A673 (cell line): ENCODE measurements at places on chromosomes 5 and 9. TPM values are rescaled to one million over a fixed set of nuclear protein-coding genes. Genes with fewer than 3 reads are reported as not detected.

DNA sequence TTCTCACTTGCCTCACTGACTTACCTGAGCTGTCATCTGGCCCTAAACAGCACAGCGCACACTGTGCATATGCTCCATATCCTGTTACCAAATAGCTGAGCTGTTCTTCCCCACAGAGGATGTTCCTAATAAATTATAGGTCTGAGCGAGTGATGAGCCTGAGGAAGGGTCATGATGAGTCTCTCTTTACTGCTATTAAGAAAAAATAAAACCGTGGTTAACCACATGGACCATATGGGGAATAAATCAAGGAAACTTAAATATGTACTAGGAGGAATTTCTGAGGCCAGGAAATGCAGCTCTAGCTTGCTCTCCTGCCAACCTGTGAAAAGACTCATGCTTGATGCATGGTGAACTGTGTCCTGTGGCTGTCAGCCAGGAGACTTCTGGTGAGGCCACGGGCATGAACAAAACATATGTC lies 424.8 kb upstream of the DMAC1 start:
- no peak overlapping the region for H3K4me3 ChIP-seq
- no peaks in the 10 kb centered on the region for H3K27me3 ChIP-seq
- no peak for DNase-seq
- no peak overlapping the region for H3K27ac ChIP-seq
- no peaks in the 10 kb centered on the region for H3K36me3 ChIP-seq
- H3K4me1 ChIP-seq = no peaks in the 10 kb centered on the region

Gene INSL6
- total RNA-seq = not detected in 2 replicates

GRCh38 chr9:127541865-127542264 lies 70.2 kb upstream of the STXBP1 start:
- H3K27ac ChIP-seq = peak overlapping the region; percentile 37
- DNase-seq = no peak
- no peaks in the 10 kb centered on the region for H3K27me3 ChIP-seq
- no peaks in the 10 kb centered on the region for H3K4me1 ChIP-seq
- H3K4me3 ChIP-seq = no peak overlapping the region

DNA sequence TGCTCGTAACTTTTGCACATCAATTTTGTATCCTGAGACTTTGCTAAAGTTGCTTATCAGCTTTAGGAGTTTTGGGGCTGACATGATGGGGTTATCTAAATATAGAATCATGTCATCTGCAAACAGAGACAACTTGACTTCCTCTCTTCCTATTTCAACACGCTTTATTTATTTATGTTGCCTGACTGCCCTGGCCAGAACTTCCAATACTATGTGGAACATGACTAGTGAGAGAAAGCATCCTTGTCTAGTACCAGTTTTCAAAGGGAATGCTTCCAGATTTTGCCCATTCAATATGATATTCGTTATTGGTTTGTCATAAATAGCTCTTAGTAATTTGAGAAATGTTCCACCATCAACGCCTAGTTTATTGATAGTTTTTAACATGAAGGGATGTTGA lies 65.4 kb upstream of the CDH12 start:
- peaks cover 7% of the 10 kb centered on the region for H3K27me3 ChIP-seq
- H3K27ac ChIP-seq = no peak overlapping the region
- H3K4me3 ChIP-seq = no peak overlapping the region
- no peaks in the 10 kb centered on the region for H3K4me1 ChIP-seq

DNA sequence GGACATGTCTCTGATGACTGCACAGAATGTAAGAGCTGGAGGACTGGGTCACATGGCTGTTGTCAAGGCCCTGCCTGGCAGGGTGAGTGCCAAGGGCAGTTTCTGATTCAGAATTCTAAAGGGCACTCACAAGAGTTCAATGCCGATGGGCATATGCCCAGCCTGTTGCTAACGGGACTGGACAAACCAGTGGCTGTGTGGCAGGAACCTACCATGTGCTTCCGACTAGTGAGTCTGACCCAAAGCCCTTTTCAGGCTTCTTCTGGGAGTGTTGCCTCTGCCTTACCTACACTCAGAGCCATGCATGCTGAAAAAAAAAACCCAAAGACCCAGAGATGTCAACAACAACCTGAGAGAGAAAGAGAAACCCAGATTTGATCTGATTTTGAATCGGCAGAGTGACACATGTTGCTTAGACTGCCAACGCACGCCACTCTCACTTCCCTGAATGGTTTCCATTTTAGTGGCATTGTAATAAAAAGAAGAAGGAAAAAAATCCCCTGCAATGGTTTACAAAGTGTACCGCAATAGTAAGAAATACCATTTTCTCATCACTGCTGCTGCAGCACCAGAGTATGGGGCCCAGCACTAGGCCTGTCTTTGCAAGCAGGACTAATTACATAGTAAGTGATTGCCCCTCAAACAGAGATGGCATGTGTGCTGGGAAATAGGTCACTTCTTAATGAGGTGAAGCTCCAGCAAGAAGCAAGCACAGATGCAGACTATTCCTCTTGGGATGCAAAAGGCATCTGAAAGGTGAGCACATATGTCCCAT lies 194.3 kb downstream of the PALM2AKAP2 start:
- H3K4me3 ChIP-seq = no peak overlapping the region
- no peak overlapping the region for H3K27ac ChIP-seq
- no peak for DNase-seq
- no peaks in the 10 kb centered on the region for H3K36me3 ChIP-seq
- H3K27me3 ChIP-seq = no peaks in the 10 kb centered on the region

GRCh38 chr9:105269593-105269992 lies 25.1 kb downstream of the SLC44A1 start:
- no peak overlapping the region for H3K27ac ChIP-seq
- H3K27me3 ChIP-seq = no peaks in the 10 kb centered on the region
- H3K4me1 ChIP-seq = no peaks in the 10 kb centered on the region

- no peak overlapping the region for H3K27ac ChIP-seq
- no peaks in the 10 kb centered on the region for H3K27me3 ChIP-seq
- H3K4me1 ChIP-seq = no peaks in the 10 kb centered on the region
- DNase-seq = no peak
- H3K4me3 ChIP-seq = no peak overlapping the region
Measured at GRCh38 chr5:124783285-124783684, 36.8 kb upstream of the ZNF608 start.

DNA sequence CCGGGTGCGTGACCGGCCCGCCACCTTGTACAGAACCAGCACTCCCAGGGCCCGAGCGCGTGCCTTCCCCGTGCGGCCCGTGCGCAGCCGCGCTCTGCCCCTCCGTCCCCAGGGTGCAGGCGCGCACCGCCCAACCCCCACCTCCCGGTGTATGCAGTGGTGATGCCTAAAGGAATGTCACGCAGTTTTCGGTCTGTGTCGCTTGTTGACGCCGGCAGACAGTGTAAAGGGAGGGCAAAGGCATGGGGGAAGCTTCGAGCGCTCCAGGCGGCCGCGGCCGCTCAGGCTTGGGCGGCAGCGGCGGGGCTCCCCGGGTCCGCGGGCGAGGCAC lies 1.3 kb downstream of the LRRC26 start:
- H3K27me3 ChIP-seq = peaks cover 77% of the 10 kb centered on the region
- H3K4me1 ChIP-seq = no peaks in the 10 kb centered on the region
- H3K36me3 ChIP-seq = no peaks in the 10 kb centered on the region
- no peak for DNase-seq
- no peak overlapping the region for H3K27ac ChIP-seq
- H3K4me3 ChIP-seq = peak overlapping the region; percentile 32

DNA sequence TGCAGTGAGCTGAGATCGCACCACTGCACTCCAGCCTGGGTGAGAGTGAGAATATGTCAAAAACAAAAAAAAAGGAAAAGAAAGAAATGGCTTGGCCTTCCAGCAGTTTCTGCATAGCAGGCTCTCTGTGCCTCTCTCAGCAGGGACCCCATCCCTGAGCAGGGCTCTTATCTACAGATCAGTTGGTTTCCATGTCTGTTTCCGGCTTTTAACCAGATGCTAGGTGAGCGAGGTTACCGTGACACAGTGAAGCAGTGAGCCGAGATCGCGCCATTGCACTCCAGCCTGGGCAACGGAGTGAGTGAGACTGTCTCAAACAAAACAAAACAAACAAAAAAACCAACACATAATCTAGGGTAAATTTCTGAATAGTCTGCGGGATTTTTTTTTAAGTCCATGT lies 51.4 kb downstream of the COL5A1 start:
- DNase-seq = no peak
- no peak overlapping the region for H3K4me3 ChIP-seq
- H3K36me3 ChIP-seq = no peaks in the 10 kb centered on the region

Gene NEUROG1
- not detected in 2 replicates for total RNA-seq

DNA sequence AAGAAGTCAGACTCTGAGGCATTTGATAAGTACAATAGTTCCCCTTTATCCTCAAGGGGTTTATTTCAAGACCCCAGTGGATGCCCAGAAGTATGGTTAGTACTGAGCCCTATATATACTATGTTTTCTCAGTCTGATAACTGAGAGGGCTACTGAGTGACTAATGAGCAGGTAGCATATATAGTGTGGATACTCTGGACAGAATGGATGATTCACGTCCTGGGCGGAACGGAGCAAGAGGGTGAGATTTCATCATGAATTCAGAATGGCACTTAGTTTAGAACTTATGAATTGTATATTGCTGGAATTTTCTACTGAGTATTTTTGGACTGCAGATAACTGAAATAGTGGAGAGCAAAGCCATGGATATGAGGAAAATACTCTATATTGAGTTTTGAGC lies 457.6 kb downstream of the PLK2 start:
- no peaks in the 10 kb centered on the region for H3K27me3 ChIP-seq
- H3K4me3 ChIP-seq = no peak overlapping the region
- no peak overlapping the region for H3K27ac ChIP-seq
- no peaks in the 10 kb centered on the region for H3K36me3 ChIP-seq
- H3K4me1 ChIP-seq = no peaks in the 10 kb centered on the region

- no peaks in the 10 kb centered on the region for H3K27me3 ChIP-seq
- H3K27ac ChIP-seq = no peak overlapping the region
Measured at GRCh38 chr5:66779528-66779927, 183.3 kb downstream of the MAST4 start.

DNA sequence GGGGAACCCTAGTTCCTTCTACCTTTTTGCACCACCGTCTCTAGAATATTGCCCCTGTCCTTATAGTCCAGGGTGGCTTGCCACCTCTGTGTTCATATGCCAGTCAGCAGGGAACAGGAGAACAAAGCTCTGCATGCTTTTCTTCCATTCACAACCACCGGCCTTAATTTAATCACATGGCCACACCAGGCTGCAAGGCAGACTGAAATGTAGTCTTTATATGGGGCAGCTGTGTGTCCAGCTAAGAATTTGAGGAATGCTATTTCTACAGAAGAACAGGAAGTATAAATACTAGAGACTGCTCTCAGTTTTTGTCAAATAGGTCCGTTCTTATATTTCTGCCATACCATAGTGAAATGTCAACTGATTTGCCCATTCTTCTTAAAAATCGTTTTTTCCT lies 5.8 kb downstream of the C5orf22 start:
- H3K27ac ChIP-seq = no peak overlapping the region
- peaks cover 78% of the 10 kb centered on the region for H3K36me3 ChIP-seq
- no peak overlapping the region for H3K4me3 ChIP-seq

Gene CCL27
- total RNA-seq = not detected in 2 replicates
